ENCODE measurements at places on chromosomes 5 and 9.

DNA sequence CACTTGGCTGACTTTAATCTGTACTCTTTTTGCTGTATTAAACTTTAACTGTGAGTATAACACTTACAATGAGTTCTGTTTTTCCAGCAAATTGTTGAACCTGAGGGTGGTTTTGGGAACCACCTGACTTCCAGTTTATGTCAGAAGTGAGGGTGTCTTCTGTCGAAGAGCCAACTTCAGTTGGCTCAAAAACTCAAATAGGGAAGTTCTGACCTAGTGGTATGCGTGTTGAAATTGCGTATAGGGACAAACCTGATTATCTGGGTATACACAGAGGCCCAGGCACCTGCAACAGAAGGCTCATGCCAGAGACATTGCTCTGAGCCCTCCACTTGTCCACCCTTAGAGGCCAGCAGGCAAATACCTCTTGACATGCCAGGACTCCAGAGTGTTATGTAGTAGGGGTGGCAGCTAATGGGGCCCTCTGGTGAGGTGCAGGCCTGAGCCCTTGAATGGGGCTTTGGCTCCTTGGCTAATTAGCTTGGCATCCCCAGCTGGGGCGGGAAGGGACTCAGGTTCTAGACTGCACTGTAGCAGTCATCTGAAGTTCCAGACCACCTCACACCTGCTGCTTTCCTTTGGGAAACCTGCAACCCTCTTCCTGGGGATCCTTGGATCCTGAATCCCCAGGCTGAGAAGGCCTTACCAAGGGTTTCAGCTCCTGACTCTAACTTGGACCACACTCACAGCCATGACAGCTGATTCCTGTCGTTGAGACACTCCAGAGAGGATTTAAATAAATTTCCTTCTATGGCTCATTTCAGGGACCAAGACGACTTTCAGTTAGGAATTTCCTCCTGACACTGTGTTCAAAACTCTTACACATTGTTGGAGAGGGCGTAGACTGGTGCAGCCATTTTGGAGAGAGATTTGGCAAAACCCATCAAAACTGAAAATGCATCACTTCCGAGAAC lies 189.6 kb downstream of the HSPA4 start:
- DNase-seq = no peak

GRCh38 chr5:55993013-55993412 lies 1.8 kb downstream of the IL6ST start:
- DNase-seq = no peak

DNA sequence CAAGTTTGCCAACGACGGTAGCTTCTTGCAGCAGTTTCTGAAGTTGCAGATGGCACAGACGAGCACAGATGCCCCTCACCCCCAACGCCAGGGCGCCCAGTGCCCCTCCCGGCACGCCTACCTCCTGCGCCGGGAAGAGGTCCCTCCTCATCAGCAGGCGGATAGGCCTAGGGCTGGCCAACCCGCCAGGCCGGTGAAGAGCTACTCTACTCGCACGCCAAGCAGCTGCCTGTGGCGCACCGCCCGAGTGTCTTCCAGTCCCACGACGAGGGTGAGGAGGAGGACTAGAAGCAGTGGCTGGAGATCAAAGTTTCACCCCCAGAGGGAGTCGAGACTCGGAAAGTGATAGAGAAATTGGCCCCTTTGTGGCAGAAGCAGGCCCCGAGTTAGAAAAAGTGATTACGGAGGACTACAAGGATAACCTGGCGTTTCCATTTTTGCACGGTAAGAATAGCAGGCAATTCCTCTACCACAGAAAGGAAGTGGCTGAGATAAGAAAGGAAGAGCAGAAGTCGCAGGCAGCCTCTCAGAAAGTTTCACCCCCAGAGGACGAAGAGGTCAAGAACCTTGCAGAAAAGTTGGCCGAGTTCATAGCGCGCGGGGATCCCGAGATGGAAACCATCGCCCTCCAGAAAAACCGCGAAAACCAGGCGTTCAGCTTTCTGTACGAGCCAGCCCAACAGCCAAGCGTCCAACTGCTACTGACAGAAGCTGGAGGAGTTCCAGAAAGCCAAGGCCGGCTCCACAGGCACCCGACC lies 170.4 kb downstream of the HINT1 start:
- no peak for DNase-seq

GRCh38 chr9:5449521-5450358 lies 602 bp upstream of the CD274 start:
- DNase-seq = no peak

All from GOT3 (cell line).